ENCODE measurements at places on chromosomes 6 and 20. TPM values are rescaled to one million over a fixed set of nuclear protein-coding genes. Genes with fewer than 3 reads are reported as not detected.

DNA sequence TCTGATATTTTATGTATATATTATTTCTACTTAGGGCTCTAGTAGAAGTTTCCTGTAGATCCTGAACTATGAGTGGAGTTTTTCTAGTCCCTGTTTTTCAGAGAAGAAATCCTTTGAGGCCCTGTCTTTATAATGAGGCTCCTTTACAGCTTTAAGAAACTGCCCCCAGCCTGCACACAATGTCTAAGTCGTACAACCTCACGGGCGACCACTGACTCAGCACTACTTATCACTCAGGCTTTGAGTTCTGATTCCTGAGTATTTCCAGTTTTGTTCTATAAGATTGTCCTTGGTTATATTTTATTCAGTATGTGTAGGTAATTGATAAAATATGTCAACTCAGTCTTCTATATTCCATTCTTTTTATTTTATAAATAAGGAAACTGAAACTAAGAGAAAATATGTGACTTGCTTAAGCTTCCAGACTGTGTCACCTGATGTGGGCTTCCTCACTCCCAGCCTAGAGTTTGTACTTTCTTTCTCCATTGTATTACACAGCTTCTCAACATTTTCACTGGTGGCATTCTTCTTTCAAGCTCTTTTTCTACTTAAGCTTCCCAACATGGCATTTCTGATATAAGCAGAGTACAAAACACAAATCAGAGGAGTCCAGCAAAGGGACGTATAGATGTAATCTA, 167.0 kb downstream of the TBX18 start:
- H3K4me1 ChIP-seq = no peaks in the 10 kb centered on the region
- no peaks in the 10 kb centered on the region for H3K36me3 ChIP-seq
- DNase-seq = no peak
- no peak overlapping the region for H3K27ac ChIP-seq
- H3K27me3 ChIP-seq = no peaks in the 10 kb centered on the region

GRCh38 chr20:49272654-49273053, 5.2 kb downstream of the ZNFX1 start:
- no peak overlapping the region for H3K27ac ChIP-seq
- H3K36me3 ChIP-seq = peaks cover 70% of the 10 kb centered on the region
- no peaks in the 10 kb centered on the region for H3K27me3 ChIP-seq
- no peak for DNase-seq
- no peaks in the 10 kb centered on the region for H3K4me1 ChIP-seq

GRCh38 chr6:50527985-50528384, 185.3 kb upstream of the TFAP2D start:
- H3K27ac ChIP-seq = no peak overlapping the region
- no peak for DNase-seq
- H3K27me3 ChIP-seq = no peaks in the 10 kb centered on the region

- DNase-seq = no peak
- no peaks in the 10 kb centered on the region for H3K27me3 ChIP-seq
- peaks cover 4% of the 10 kb centered on the region for H3K36me3 ChIP-seq
- H3K27ac ChIP-seq = no peak overlapping the region
These were observed 152.3 kb downstream of the EDN1 start for GRCh38 chr6:12442455-12442854.

GRCh38 chr6:5999688-6000608, 6.8 kb downstream of the NRN1 start:
- no peaks in the 10 kb centered on the region for H3K36me3 ChIP-seq
- no peak overlapping the region for H3K4me3 ChIP-seq
- peaks cover 95% of the 10 kb centered on the region for H3K27me3 ChIP-seq
- DNase-seq = peak; percentile 48
- H3K4me1 ChIP-seq = peaks cover 4% of the 10 kb centered on the region

DNA sequence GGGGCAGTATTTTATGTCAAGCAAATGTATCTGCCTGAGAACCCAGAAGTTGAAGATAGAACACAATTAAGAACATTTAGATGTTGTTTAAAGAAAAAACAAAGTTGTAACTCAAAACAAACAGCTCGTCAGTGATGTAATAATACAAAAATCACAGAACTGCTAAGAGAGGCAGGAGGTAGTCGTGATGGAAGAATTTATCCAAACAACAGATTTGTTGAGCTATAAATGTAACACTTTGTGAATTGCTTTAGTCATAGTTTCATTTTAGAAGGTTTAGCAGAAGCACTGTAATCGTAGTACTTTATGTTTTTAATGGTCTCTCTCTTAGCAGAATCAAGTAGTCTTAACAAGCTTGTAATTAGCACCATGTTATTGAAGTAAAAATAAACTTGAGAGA, 73.6 kb downstream of the SCAF8 start:
- DNase-seq = no peak
- H3K27ac ChIP-seq = no peak overlapping the region
- peaks cover 68% of the 10 kb centered on the region for H3K36me3 ChIP-seq
- H3K4me1 ChIP-seq = no peaks in the 10 kb centered on the region

DNA sequence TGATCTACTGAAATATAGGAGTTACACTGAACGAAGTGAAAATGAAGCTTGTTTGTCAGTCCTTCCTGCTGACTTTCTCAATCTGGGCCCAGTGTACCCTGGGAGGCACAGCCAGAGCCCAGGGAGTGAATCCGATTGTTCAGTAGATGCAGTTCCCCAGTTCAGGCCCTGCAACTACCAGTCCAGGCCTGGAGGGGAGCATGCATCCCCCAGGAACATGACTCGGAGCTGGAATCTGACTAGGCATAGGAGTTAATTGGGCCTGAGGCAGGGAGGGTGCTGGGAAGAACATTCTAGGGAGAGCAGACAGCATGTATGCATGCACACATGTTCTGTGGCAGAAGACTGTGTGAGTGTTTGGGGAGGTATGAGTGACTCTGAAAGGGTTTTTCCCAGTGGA, 42.1 kb downstream of the PHACTR3 start:
- H3K27ac ChIP-seq = no peak overlapping the region
- no peak for DNase-seq
- H3K36me3 ChIP-seq = peaks cover 9% of the 10 kb centered on the region
- no peak overlapping the region for H3K4me3 ChIP-seq
- no peaks in the 10 kb centered on the region for H3K4me1 ChIP-seq

GRCh38 chr20:3193806-3194616, 10.5 kb downstream of the DDRGK1 start:
- DNase-seq = no peak
- H3K27ac ChIP-seq = no peak overlapping the region
- H3K27me3 ChIP-seq = no peaks in the 10 kb centered on the region
- no peak overlapping the region for H3K4me3 ChIP-seq

DNA sequence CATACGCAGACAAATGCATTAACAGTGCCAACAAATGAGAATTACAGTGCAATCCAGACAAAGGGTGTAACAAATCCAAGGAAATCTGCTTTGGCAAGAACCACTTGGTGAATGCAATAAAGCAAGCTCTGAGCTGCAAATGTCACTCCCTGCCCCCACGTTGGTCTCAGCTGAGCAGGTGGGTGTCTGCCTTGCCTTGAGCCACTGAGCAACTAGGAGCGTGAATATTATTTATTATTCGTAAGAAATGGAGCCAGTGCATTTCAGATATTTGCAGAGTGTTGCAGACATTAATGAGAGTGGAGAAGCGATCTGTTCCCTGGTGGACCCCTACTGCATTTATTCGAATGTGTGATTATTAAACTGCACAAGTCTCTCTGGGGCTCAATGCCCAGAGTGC, 36.6 kb upstream of the F13A1 start:
- no peaks in the 10 kb centered on the region for H3K36me3 ChIP-seq
- no peak overlapping the region for H3K27ac ChIP-seq
- no peaks in the 10 kb centered on the region for H3K27me3 ChIP-seq
- DNase-seq = no peak
- H3K4me3 ChIP-seq = no peak overlapping the region
- H3K4me1 ChIP-seq = peaks cover 3% of the 10 kb centered on the region

DNA sequence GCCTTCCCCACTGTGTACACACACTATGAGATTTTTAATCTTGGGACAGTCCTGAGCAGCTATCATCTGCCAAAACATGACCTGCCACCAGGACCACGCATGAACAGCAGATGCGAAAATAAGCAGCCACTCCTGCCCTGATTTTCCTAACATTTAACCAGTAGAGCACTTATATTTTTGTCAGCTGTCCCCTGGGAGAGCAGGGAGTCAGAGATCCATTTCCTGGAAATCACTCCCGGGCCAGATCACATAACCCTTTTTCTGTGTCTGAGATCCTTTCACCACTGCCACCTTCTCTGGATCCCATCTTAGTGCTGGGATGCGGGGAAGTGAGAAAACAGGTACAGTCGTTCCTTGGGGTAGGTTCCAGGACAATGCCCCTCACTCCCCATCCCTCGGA, 5.7 kb downstream of the SDCBP2 start:
- no peak overlapping the region for H3K27ac ChIP-seq
- H3K27me3 ChIP-seq = no peaks in the 10 kb centered on the region
- no peaks in the 10 kb centered on the region for H3K36me3 ChIP-seq
- H3K4me1 ChIP-seq = 0 out of 2 replicates have a peak, but pooled peaks cover 4% of the 10 kb centered on the region
- no peak overlapping the region for H3K4me3 ChIP-seq

The EEF1E1 gene
- total RNA-seq = 76.0 TPM

The SLC22A16 gene
- total RNA-seq = not detected

The HFE gene
- total RNA-seq = 0.98 TPM

The MYO6 gene
- 48.1 TPM for total RNA-seq

The IMPG1 gene
- total RNA-seq = not detected
